ENCODE measurements at places on chromosomes 6 and 20. TPM values are rescaled to one million over a fixed set of nuclear protein-coding genes. Genes with fewer than 3 reads are reported as not detected.
A peak's percentile ranks its signal among the peaks of the same experiment; 100 is the strongest.

- no peak for DNase-seq
Measured at GRCh38 chr20:36975099-36975818, 23.8 kb upstream of the SAMHD1 start.

PTCRA gene
- not detected for polyA plus RNA-seq

DNA sequence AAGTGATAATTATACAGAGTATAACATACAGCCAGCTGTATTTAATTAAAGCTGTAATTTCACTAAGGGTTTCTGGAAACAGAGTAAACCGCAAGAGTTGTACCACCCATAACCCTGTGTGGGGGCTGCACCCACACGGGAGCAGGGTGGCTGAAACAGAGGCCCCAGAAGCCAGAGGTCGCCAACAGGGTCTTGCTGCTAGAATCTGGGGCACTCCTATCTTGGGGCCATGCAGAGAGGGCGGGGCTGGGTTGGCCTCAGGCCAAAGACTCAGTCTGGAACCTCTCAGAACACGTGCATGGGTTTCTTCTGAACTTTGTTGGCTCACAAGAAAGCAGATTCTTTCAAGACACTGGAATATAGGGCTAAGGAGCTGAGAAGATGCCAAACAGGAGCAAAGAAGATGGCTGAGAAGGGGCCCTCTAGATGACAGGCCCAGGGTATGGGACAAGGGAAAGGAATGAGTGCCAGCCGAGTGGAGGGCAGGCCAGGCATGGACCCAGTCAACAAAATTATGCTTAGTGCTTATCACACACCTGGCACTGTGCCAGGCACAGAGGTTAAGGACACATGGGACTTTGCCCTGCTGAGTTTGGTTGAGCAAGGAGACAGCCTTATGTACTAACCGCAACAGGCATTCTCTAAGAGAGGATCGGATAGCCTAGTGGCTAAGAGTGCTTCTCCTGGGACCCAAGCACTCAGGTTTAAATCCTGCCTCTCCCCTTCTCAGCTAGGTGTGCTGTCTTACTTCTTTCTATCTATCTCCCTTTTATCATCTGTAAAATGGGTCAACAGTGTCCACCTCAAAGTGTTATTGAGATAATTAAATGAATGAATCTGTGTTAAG is 96.6 kb upstream of the FOXP4 start:
- DNase-seq = peak; percentile 73

AVP gene
- not detected for polyA plus RNA-seq

DNA sequence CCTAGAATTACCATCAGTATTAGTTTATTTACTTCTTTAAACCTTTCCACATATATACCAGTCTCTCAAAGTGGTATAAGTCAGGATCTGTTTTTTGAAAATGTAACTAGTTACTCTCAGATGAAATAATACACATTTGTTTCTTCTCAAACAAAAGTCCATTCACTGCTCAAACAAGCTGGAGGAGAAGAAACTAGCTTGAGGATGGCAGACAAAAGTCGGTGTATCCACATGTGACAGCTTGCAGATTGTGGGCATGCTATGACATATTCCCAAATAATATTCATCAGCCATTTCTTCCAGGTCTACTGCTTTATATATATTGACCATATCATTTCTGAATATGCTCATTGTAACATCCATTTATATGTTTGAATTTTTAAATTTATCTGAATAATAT is 197.4 kb upstream of the KCNQ5 start:
- DNase-seq = no peak

DNA sequence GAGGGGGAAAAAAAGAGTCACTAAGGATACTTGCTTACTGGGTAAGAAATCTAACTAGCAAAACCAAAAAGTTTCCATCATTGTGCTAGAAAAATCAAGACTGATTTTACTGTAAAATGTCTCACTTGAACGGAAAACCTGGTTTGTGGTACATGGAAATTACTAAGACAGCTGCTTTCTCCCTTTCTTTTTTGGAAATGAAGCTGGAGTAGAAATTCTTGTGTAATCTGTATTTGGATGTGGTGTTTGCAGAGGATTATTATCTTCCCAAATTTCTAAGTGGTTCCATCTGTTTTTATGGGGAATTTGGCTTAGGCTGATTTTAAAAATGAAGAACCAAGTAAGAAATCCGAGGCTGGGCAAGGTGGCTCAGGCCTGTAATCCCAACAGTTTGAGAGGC is 20.4 kb downstream of the EPB41L2 start:
- no peak for DNase-seq
